GM12865 (cell line): ENCODE measurements at places on chromosomes 5 and 9.

DNA sequence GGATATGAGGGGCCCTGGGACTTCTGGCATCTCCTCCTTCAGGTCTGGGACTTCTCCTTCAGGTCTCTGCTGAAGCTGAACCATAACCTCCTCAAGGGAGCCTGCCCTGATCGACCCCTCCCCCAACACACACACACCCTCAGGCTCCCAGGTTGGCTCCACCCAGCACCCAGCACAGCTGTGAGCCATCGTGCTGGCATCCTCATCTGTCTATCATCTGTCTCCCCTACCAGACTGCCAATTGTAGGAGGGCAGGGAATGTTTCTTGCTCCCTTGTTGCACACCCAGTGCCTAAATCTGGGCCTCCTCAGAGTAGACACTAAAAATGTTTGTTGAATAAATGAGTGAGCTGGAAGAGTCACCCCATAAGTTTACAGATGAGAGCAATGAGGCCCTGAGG is 71.4 kb downstream of the LRSAM1 start:
- no peak for DNase-seq

GRCh38 chr5:171701100-171701541 is 84.5 kb upstream of the SMIM23 start:
- no peak for DNase-seq

- DNase-seq, result no peak
These were observed 68.7 kb downstream of the SHB start for GRCh38 chr9:38000332-38000731.

- no peak for DNase-seq
These were observed 592.2 kb downstream of the ANXA1 start for GRCh38 chr9:73743826-73744225.

DNA sequence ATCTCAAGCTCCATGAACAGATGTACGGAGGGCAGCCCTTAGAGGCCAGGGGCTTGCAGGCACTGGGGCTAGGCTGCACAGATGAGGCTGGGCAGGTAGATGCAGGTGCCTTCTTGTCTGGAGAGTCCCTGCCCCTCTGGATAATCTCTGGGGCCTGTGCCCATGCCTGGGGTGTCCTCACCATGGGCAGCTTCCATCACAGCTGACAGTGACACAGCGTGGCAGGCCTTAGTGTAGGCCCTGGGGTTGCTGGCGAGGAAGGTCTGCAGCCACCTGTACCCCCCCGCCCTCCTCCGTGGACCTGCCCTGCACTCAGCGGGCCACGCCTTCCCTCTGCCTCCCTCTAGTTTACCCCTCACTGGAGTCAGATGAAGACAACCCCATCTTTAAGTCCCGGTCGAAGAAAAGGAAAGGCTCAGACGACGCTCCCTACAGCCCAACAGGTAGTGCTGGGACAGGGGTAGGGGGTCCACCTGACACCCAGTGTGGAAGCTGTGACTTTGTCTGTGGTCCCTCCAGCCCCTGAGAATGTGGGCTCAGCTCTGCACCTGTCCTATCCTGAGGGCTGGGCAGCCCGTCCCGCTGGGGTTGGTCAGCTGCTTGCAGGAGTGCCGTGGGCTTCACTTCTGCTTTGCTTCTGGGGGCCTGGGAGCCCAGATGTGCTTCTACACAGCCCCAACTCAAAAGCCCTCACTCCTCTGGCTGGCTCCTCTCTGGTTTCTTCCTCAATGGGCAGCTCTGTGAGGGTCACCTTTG is 98.4 kb downstream of the PHF2 start:
- DNase-seq, result no peak

GRCh38 chr9:1453636-1454035 is 403.5 kb downstream of the DMRT2 start:
- no peak for DNase-seq

DNA sequence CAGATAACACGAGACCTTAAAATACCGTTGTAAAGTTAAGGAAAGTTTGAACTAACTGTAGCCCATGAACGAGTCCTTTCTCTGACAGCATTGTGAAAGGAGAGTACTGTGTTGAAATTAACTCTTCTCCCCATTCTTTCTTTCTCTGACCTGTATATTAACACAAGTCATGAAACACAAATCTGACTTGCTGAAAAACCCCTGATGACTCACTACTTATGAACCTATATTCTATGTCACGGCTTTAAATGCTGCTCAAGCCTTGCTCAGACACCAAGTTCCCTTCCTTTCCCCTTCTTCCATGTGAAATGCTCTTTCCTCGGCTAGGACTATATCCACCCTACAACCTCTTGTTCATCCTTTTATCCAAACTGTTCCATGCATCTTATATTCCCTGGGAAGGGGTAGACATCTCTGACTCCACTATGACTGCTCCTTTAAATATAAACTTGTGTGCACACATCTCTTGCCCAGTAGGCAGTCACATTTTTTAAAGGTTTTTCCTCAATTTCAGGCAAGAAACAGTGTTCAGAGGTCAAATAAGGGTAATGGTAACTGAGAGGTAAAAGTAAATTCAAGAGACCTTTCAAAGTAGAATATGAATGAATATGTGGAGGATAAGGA is 142.9 kb downstream of the NFIB start:
- peak; percentile 8 for DNase-seq

- DNase-seq, result no peak
These were observed 118.1 kb upstream of the ZNF366 start for GRCh38 chr5:72625332-72625731.

DNA sequence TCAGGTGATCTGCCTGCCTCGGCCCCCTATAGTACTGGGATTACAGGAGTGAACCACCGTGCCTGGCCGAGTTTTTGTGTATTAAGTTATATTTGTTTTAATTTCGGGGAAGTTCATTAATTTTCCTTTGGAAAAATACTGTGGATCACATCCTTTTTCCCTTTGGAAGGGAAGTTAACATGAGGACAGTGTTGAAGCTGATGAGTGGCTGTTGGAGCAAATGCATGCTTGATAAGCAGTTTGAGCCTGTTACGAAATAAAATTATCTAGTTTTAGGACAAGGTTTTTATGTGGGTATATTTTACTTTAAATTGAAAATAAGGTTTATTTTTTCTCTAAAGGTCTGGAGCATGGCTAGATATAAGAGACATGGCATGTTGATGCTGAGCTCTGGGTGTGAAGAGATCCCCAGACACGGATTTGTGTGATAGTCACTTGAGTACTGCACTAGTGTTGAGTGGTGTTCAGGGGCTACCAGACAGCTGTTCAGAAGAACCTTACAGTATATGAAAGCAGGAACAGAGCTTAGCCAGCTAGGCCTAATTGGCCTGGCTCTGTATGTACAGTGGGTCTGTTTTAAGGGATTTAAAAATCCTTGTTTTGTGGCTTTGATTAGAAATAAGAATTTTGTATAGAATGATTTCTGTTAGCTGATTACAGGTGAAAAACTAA is 17.4 kb downstream of the LMNB1 start:
- DNase-seq, result peak; percentile 58

GRCh38 chr5:114255260-114255659 is 106.6 kb upstream of the KCNN2 start:
- no peak for DNase-seq

DNA sequence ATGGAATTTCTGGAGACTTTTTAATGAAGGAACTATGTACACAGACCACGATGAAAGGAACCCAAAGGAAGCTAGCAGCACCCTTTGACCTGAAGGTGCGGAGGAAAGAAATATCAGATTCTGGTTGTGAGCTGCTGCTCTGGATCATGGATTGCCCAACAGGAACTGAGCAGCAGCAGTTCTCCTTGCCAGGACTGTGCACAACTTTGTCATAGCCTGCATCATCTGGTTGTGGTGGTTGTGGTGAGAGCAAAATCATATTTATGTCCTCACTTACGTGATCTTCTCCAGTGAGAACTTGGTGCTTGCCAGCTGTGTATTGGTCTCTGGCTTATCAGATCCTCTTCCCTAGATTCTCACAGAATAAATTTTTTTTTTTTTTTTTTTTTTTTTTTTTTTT is 70.7 kb upstream of the LPAR1 start:
- DNase-seq, result peak; percentile 27

GRCh38 chr9:77455312-77455927 is 192.7 kb downstream of the GNA14 start:
- peak; percentile 58 for DNase-seq

GRCh38 chr9:9752722-9753121 is 860.1 kb downstream of the PTPRD start:
- DNase-seq, result no peak

DNA sequence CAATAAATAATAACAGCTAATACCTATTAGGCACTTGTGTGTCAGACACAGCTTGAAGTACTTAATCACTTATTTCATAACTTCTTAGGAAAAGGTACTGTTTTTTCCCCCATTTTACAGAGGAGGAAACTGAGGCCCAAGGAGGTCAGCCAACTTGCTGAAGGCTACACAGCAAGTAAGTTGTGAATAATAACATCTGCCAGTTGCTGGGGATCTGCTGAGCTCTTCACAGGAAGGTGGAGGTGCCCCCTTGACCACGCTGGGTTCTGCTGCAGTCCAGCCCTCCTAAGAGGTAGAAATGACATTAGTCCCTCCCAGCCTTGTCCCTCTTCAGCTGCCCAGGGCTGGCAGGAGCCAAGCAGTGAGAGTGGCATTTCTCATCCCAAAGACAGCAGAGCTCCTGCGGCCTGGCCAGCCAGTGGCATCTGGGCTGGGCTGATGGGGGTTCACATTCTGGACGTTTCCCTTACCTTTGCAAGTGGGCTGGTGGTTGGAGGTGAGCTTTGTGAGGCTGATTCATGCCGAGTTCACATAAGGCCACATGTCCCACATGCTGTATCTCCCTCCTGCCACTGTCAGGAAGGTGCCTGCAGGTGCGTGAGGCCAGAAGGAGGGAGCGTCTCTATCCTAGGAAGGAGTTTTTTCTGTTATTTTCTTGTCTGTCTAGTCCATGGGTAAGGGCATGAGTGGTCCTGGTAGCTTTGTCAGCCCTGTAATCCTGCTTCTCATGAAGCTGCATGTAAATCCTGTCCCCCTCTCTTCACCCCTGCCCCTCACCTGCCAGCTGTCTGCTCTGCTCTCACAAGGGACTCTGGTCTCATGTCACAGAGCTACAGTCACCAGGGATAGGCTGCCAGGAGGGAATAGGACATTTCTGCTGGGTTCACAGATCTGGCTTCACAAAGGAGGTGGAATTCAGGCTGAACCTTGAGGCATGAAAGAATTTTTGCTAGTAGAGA is 171.7 kb downstream of the MACROH2A1 start:
- no peak for DNase-seq

GRCh38 chr9:131630205-131630831 is 85.0 kb downstream of the PRRT1B start:
- DNase-seq, result peak; percentile 80

GRCh38 chr5:157326440-157327005 is 60.6 kb downstream of the CYFIP2 start:
- no peak for DNase-seq

GRCh38 chr5:69528035-69528434 is 32.0 kb upstream of the GTF2H2C start:
- DNase-seq, result no peak

GRCh38 chr9:105259731-105260612 is 15.5 kb downstream of the SLC44A1 start:
- peak; percentile 34 for DNase-seq

DNA sequence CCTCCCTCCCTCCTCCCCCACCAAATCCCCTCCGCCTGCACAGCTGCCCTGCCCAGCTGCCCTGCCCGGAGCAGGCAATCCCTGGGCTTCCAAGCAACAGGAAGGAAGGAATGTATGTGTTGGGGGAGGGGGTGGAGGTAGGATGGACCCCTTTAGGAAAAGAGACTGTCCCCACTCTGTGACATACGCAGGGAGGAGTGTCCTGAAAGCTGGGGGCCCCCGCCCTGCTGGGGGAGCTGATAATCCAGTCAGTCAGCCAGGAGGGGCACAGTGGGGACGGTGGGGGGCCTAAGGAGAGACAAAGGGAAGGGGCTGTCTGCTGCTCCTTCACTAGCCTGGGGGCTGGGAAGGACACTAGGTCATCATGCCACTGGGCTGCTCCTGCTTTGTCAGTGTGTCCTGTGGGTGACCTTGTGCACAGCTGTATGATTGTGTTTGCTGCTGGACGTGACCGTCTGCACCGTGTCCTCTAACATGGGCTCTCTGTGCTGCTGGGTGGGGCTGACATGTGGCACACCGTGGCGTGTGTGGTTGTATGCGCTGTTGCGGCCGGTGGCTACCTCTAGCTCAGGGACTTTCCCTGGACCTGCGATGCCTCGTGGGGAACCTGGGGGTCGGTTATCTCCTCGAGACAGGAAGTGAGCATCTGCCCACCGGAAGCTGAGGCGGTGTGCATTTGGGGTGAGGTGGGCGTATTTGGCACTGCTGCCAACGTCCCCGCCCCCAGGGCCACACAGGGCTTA is 3.0 kb downstream of the N4BP3 start:
- peak; percentile 88 for DNase-seq

DNA sequence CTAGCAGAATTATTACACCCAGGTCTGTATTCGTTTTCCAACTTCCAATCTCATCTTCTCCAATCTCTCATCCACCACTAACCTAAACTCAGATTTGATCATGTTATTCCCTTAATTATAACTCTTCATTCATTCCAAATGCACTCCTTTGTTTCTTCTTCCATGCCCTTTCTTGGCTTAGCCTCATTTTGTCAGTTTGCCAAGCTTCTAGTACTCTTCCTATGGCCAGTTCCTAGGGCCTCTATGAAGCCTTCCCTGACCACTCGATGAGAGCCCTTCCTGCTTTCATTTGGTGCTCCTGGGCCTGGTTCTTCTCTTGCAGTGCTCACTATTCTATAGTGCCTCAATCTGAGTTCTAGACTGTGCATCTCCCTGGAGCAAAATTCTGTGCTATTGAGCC is 5.8 kb downstream of the FAM219A start:
- no peak for DNase-seq

GRCh38 chr5:160421625-160422258 is at the start of gene PTTG1:
PTTG1 (plus strand) TSS chr5:160421855; CDS start chr5:160422313, 458 bp downstream.
- peak; percentile 96 for DNase-seq

GRCh38 chr5:177312649-177313181 is 1.0 kb upstream of the MXD3 start:
- peak; percentile 83 for DNase-seq

GRCh38 chr5:68169903-68170302 is 45.7 kb upstream of the PIK3R1 start:
- DNase-seq, result no peak
